NCI-H1048 (cell line): ENCODE measurements at places on chromosomes 3 and 15.

- DNase-seq: no peak
These were observed 283.8 kb upstream of the NR2F2 start for GRCh38 chr15:96046620-96047240.

DNA sequence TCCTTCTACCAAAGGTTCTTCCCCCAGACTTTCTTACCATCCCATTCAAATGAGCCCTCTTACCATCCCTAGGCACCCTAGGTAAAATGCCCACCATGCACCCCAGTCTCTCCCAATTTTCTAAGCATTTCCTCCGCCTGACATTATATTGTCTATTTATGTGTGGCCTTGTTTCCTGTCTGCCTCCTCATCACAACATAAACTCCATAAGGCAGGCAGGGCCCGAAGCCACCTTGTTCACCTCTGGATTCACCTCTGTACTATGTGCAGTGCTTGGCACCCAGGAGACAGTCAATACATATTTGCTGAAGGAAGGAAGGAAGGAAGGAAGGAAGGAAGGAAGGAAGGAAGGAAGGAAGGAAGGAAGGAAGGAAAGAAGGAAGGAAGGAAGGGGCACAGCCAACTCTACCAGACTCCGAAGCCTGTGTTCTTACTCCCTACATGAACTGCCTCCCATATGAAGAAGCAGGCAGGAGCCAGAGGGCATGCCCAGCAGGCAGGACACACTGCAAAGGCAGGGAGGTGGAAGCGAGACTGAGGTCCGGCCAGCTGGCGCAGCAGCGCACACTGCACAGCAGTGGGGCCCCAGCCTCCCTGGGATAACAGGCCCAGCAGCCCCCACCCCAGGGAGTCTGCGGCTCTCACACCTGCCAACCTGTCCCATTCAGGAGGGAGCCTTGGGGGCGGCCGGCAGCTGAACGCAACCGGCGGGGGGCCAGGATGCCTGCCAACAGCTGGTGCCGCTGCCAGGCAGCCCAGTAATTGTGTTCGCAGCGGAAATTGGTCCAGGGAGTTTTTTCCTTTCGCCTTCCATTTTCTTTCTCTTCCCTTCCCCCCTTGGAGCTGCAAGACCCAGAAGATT lies 106.0 kb upstream of the LINGO1 start:
- no peak for DNase-seq

DNA sequence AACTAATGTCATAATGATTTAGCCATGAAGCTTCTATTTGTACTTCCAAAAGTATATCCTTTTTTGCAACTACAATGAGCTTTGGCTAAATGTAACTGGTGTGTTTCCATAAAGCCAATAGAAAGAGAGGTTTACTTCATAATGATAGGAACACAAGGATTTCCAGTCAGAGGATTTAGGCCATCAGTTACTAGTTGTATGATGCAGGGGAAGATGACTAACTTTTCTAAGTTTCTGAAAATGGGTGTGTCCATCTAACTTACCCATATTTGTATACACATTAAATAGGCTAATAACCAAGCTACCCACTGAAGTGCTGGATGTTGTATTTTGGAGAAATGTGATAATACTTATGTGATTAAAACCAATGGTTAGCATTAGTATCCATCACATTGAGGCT lies 55.7 kb downstream of the SLC4A7 start:
- DNase-seq: no peak

DNA sequence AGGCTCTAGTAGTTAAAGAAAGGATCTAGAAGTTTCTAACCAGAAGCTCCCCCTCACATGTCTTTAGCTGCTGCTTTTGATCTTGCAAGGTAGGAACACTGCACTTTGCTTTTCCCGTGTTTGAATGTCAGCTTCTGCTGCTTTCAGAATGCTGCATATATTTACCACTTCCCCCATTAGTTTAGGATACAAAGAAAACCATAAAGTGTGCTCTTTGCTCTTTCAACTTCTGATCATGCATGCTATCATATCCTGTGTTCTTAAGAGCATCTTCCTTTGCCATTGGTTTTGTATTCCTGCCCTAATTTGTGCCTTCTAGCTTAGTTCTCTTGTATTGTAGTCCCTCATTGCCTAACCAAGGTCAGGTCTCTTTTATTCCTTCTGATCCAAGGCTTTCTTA lies 43.3 kb downstream of the ZNF609 start:
- DNase-seq: no peak

- DNase-seq: no peak
These were observed 2.9 kb upstream of the TNK2 start for GRCh38 chr3:195911041-195911945.

DNA sequence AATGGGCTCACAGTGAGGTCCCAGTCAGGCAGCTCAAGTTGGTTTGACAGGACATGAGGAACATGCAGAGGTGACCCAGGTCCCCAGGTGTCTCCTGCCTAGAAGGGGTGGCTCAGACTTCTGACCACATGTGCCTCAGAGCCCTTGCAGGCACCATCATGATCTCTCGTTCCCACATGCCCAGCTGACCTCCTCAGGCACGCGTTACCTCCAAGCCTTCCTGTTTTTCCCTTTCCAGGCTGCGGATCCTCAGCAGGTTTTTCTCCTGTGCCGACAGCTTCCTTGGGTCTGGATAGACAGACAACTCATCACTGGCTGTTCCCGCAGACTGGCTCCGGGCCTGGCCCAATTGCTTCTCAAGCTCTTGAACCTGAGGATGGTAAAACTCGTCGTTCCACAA lies 30.4 kb downstream of the CCDC13 start:
- no peak for DNase-seq

- no peak for DNase-seq
These were observed 47.2 kb downstream of the RASGRP1 start for GRCh38 chr15:38517312-38517975.

- no peak for DNase-seq
These were observed 126.0 kb upstream of the LMOD3 start for GRCh38 chr3:69248436-69248835.

DNA sequence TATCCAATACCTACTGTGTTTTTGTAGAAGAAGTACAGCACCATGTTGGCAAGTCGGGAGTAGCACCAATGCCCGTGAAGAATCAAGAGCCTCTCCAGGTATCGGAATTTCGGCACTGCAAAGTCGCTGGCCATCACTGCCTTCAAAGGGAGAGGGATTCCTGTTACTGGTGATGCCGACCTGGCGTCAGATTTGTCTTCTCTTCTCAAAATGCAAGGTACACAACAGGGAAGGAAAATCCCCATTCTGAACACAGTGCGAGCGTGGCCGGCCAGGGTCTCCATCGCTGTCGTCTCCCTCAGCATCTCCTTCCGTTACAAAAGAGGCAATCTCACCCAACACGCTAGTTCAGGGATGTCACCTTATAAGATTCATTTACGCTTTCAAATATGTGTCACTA lies 175.4 kb downstream of the ATP10A start:
- DNase-seq: no peak

DNA sequence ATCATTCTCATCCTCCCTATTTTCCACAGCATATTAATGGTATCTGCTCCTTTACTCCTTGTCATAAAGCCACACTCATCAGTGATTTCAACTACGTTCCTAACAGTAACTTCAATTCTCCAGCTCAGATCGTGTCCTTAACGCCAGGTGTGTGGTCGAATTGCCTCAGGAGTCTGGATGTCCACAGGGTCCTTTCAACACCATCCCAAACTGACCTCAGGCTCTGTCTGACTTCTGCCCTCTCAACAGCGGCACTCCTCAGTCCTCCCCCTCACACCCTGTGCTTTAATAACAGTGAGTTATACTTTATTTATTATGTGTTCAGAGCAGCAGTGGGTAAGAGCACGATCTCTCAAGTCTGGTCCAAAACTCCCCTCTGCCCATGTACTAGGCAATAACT lies 42.4 kb downstream of the ST3GAL6 start:
- DNase-seq: no peak

DNA sequence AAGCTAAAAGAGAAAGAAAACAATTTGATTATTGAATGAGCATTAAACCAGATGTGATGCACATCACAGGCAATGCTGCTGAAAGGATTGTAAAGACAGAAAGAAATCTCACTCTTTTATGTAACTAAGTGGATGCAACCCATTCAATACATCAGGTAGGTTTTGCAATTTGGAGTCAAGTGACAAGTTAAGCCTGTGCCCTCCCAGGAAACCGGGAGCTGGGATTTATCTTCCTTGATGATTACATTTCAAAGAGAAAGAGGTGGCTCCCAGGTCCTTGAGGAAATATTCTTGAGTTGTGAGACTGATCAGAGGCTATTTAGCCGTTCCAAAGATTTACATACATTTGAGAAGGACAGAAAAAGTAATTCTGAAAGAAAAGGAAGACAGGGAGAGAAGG lies 219.0 kb upstream of the PROK2 start:
- DNase-seq: no peak

GRCh38 chr3:71891483-71891882 lies 106.5 kb upstream of the PROK2 start:
- no peak for DNase-seq

DNA sequence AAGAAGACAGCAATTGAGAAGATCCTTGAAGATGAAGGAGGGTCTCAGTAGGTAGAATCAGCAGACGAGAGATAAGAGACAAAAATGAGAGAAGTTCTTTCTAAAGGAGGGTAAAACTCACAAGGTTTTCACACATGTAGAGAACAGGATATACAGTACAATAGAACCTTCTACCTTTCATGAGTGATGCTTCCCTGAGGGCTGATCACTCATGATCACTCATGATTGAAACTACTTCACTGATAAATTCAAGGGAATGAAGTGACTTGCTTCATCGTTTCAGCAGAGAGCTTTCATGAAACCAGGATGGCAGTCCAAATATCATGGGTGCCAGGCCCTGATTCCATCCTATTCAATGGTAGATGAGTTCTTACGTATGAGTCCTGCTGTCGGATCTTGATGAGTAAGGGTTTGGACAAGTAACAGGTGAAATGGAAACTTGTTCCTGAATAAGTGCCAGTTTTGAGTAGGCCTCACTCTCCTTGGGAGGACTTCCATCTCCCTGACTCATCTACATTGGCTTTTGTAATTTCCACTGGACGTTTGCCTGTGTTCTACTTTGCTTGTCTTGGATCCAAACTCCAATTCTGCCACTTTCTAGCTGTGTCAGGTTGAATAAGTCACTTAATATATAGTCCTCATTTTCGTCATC lies 9.6 kb upstream of the CLDN16 start:
- no peak for DNase-seq

GRCh38 chr15:56917652-56918045 lies 795 bp upstream of the TCF12 start:
- DNase-seq: no peak

DNA sequence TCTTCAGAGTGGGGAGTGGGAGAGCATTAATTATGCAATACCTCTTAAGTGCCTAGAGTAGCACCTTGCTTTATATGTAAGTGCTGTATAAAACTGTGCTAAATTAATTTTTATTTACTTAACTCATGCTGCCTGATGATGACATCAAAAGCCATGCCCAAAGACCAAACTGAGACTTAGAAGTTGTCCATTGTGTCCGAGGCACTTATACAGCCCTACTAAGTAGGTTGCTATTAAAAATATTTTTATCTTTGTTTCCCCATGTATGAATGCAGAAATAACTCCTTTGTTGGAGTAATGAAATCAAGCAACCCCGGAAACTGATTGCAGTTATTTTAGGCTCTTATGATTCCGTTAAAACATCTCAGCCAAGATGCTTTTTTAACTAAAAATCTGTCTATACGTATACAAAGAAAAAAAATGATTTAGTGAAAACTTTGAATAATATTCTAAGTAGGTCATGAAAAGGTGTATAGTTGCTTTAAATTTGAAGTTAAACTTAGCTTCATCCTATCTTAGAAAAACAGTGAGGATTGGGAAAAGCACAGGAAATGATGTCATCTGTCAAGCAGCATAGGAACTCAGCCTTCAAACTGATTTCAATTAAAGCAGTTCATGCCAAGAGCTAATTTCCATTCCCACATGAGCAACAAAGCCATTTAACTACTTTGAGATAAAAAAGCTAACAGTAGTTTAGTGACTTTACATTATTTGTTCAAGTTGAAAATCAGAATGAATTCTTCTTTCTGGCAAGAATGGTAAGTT lies 43.0 kb downstream of the FBN1 start:
- no peak for DNase-seq

GRCh38 chr3:30700702-30701321 lies 94.4 kb downstream of the TGFBR2 start:
- no peak for DNase-seq

DNA sequence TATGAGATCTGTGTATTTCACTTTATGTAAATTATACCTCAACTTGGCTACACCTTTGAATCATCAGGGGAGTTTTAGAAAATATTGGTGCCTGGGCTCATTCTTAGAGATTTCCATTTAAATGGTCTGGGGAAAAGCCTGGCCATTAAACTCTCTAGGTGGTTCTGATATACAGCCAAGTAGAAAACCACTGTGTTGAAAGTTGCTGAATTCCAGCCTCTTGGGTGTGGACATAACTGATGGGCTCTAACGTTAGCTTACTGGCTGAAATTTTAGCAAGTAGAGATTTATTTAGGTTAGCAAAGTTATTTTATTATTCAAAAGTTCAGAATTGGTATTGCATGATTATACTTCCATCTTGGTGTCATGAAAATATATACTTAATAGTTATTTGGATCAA lies 84.1 kb downstream of the ATG7 start:
- no peak for DNase-seq

DNA sequence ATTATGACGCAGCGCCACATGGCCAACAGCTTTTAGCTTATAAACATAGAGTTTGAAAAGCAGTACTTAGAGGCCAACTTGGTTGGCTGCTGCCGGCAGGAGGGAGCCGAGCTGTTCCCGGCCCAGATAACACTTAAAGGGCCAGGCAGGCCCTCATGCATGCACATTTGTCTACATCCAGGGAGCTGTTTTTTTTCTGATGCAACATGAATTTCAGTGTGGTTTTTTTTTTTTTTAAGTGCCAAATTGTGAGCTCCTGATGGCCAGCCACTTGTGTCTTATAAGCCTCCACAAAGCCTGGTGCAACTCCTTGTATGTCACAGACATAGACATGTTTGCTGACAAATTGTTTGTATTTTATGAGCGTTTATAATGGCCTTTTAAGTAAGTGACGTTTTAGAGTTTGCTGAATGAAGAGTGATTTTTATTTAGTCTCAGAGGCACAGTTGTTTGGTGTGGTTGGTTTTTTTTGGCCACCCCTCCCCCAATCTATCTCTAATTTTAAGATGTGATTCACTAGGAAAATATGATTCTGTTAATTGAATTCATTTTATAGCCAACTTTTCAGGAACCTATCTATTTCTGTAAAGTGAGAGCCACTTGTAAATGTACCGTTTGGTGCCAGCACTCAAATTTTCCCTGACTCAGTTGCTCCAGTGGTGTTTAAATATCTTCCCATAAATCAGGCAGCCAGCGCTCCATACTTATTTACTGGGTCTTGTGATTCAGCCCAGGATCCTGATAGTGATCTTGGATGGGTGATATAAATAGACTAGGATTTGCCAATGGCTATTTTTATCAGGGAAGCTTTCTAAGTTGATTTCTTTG lies 134.3 kb downstream of the VGLL4 start:
- DNase-seq: no peak

- DNase-seq: no peak
These were observed 161.6 kb downstream of the ADAMTSL3 start for GRCh38 chr15:83815506-83815905.
